NCI-H1105 treated with DMSO at 0.1 percent for 48 hours (cell line): ENCODE measurements at places on chromosomes 2 and 18.

GRCh38 chr2:60337142-60337497, 216.3 kb downstream of the BCL11A start:
- DNase-seq = no peak

DNA sequence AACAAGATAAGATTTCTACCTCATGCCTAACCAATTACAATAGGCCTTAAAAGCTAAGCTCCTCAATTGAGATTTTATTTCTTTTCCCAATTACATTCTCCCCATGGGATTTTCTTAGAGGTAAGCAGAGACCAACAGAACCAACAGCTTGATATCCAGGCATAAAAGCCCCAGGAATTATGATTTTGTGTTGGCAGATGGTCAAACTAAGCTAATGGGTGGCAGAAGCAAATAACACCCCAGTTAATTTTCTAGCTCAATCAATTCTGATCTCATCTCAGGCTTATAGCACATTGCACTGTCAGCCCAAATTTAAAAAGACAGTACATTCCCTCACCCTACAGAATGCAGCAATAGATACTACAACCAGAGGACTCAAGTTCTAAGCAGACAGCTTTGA, 156.4 kb downstream of the NRXN1 start:
- DNase-seq = no peak

GRCh38 chr18:3148930-3149535, 70.7 kb downstream of the MYOM1 start:
- no peak for DNase-seq

DNA sequence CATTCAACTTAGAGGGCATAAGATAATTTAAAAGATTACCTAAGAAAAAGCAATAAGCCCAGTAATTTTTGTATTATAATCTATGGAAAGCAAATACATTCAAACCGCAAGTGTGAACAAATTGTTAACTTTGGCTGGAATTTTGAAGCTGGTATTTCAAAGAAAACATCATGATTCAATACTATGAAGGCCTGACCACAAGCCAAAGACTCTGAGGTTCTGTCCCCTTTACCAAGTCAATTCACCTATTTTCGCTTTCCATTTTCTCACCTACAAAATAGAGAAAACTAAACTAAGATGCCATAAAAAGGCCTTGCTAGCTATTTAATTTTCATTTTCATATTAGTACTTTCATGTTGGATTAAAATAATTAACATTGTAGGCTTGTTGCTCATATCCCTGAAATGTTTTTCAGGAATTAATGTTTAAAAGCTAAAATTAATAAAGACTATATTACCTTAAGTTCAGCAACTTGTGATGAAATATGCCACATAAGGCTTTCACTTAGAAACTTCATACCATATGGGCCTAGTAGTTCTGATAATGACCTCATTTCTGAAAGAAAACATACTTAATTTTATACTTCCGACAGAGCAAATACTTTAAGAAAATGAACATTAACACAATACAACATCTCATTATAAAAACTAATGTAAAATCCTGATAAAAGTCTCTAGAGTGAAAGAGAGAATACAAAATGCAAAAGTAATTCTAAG, 85.7 kb upstream of the FRZB start:
- no peak for DNase-seq

DNA sequence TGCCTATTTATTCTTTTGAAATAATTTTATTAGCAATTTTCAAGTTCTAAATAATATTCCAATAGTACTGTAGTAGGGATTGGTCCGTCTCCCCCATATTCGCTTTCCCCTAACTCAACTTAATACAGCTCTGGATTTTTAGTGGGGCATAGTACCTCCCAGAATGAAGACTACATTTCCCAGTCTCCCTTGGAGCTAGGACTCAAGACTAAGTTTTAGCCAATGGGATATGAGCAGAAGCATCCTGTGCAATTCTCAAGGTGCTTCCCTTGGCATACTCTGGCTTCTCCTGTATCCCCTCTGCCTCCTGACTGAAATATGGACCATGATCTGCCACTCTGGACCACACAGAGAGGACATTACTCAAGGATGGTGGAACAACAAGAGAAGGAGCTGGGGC, 24.1 kb downstream of the ST3GAL5 start:
- DNase-seq = no peak

DNA sequence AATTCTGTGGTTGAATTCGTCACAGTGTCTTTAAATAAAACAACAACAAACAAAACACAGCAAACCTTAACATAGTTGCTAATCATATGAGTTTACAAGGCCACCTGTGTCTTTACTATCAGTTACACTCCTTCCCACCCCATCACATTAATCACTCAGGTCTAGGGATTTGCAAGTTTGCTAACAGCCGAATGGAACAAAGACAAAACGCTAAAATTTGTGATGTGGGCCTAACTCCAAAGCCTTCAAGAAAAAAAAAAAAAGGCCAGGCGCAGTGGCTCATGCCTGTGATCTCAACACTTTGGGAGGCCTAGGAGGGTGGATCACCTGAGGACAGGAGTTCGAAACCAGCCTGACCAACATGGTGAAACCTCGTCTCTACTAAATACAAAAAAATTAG, 566 bp upstream of the POLI start:
- DNase-seq = no peak
